ENCODE measurements at places on chromosomes 7 and 10.

DNA sequence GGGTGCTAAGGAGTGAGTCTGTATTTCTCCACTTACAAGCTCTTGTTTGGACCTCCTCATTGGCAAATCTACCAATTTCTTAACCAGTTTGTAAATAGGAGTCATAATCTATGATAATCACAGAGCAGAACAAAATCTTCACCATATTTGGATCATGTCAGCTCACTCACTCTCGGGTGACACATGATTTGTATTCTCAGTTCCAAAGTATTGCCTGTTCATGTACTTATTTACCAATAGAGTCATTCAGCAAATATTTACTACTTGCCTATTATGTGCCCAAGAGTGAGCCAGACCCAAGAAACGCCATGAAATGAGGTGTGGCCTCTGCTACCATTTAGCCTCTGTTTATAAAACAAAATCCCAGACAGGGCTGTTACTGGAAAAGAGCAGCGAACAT, 114.8 kb downstream of the TSPAN12 start:
- no peak for DNase-seq

DNA sequence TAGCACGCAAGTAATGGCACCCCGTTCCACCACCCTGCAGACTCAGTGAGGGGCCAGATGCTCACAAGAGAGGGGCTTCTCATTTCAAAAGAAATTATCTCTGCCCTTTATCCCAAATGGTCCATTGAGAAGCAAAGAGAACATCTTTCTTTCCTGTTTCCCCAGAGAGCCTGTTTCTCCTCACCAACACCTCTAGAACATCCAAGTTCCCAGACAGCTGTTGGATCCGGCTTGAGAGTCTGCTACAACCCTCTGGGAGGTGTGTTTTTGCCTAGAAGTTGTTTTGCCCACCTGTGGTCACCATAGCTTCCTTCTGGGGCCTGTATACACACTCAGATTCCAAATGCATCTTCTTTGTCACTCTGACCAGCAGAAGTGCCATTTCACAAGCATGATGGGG, 637.4 kb downstream of the LRMDA start:
- no peak for DNase-seq

DNA sequence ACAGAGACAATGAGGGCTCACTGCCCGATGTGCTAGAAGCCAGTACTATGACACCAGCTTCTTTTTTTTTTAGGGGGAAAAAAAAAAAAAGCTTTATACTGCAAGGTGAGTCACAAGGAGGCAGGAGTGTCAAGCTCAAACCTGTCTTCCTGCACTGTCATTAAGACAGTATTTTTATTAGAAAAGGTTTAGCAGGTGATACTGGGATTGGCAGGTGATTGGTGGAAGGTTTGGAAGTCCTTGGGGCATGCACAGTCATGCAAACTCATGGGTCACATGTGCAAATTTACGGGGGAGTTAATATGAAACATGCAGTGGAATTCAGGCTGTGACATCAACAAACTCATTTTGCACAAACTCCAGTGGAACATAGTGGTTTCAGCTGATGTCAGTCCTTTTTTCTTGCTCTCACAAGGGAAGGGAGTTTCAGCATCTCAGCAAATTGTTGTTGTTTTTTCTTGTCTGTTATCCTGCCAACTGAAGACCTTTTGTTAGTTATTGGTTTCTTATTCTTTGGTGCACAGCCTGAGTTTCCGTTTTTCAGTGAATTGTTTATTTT, 530.6 kb downstream of the ANKRD7 start:
- no peak for DNase-seq

- DNase-seq = no peak
Measured at GRCh38 chr10:69649786-69650550, 19.9 kb downstream of the FAM241B start.

DNA sequence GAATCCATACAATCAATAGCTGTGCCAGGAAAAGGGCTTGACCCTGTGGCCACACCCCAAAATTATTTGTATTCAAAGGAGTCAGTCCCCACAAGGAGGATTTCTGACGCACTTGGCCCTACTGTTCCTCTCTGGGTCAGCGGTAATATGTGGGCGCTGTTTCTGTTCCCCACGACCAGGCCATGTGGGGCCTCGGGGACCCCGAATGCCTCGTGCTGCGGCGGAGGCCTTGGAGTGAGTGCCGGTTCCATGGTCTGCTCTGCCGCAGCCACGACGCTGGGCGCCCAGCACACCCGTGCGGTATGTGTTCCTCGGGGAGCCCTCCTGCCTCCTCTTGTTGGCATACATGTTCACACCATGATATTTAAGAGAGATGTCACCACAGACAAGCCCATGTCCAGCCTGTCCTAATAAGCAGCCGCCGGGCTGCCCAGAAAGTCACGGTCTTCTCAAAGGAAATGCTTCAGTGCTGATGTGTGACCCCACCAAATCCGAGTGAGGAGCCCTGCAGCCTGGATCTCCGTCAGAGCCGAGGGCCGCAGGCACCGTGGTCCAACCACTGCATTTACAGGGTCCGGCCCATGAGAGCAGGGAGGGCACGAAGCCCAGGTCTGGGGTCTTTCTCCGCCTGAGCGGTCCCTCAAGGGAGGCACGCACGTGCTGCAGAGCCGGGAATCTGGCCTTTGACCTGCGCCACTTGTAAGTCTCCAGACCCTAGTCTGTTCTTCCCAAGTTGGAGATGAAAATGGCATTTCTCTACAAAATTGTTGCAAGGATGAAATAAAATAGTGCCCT, 36.0 kb downstream of the EN2 start:
- no peak for DNase-seq

DNA sequence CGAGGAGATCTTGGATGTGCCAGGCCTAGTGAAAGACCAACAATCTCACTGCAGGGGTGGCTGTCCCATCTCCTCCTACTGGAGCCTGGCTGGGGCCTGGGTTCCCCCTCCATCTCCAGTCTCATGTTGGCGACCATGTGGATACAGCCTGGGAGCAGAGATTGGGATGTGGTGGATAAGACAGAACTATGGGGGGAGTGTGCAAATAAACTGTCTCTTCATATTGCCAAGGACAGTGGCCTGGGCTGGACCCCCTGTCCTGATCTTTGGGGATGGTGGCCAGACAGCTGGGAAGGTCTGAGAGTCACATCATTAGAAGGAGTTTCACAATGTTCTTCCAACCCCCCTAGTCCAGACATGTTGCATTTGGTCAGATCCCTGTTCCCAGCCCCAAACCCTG, 5.8 kb upstream of the MINDY4 start:
- DNase-seq = no peak

GRCh38 chr7:77833136-77833535, 34.6 kb downstream of the PHTF2 start:
- no peak for DNase-seq

DNA sequence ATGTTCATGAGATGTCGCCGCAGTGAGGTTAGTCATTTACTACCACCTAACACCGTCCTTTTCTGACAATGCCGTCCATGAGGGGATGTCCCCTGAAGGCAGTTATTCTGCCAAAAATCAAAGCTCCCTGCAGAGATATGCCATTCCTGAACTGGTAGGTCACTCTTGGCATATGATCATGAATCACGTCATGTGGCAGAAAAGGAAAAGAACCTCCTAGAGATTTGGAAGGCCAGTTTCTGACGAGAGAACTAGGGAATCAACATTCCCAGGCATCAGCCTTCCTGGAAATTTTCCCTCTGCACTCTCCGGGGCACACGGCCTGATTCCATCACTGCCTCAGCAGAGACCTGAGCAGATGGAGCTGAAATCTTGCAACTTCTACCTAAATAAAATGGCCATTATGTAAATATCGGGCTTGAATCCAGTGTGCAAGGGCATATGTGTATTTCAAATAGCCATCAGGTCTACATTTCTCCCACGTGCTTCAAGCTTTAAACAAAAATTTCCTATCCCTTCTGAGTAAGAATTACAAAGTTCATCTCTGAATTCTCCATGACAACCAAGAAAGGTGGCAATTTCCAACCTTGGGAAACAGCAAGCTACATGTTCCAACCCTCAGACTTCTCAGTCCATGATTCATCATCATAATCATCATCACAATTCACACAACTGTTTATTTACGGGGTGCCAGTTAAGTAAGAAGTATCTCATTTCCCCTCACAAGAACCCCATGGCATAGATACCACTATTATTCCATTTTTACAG, 46.5 kb downstream of the AMPH start:
- no peak for DNase-seq

GRCh38 chr10:1515780-1516491, 221.4 kb downstream of the ADARB2 start:
- DNase-seq = no peak

GRCh38 chr10:103751667-103752290, 103.6 kb downstream of the SH3PXD2A start:
- DNase-seq = no peak

DNA sequence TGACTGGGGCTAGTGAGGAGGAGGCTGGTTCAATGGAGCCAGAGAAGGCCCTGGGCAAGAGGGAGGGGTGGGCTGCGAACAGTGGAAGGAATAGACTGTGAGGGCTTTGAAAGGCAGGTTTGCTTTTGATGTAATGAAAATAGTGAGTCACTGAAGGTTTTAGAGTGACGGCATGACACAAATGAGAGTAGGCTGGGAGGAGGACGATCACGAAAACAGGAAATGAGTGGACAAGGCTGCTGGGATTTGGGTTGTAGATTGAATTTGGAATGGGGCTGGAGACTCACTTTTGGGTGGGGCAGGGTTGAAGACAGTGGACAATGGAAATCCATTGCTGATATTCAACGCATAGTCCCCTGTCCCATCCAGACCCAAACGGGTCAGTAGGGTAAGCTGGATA, 139.6 kb downstream of the CDH23 start:
- DNase-seq = no peak

DNA sequence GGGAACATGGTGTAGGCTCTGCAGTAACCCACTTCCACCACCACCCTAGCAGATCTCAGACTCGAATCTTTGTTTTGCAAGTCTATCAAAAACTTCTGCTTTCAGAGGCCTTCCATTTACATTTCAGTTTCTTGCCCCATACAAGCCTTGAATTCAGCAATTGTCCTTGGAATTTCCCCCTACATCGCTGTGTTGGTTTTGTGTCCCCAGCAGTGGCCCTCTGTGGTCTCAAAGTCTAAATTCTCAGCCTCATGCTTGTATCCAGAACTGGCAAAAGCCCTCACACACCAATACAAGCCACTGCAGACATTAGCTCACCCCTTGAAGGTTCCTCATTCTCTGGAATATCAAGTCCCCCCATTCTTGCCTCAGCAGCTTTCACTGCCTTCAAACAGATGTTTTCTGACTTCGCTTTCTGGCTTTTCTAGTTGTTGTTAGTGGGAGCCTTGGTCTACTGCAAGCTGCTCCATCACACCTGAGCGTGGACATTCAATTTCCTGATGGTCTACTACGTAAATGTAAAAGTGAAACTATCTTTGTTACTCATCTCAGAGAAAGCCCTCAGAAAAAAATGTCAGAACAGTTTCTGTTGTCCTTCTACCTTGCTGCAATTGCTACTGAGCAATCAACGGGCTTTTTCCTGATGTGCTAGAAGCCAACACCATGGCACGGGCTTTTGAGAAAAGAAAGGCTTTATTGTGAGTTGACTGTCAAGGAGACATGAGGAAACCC, 1.8 kb upstream of the NUB1 start:
- DNase-seq = no peak

DNA sequence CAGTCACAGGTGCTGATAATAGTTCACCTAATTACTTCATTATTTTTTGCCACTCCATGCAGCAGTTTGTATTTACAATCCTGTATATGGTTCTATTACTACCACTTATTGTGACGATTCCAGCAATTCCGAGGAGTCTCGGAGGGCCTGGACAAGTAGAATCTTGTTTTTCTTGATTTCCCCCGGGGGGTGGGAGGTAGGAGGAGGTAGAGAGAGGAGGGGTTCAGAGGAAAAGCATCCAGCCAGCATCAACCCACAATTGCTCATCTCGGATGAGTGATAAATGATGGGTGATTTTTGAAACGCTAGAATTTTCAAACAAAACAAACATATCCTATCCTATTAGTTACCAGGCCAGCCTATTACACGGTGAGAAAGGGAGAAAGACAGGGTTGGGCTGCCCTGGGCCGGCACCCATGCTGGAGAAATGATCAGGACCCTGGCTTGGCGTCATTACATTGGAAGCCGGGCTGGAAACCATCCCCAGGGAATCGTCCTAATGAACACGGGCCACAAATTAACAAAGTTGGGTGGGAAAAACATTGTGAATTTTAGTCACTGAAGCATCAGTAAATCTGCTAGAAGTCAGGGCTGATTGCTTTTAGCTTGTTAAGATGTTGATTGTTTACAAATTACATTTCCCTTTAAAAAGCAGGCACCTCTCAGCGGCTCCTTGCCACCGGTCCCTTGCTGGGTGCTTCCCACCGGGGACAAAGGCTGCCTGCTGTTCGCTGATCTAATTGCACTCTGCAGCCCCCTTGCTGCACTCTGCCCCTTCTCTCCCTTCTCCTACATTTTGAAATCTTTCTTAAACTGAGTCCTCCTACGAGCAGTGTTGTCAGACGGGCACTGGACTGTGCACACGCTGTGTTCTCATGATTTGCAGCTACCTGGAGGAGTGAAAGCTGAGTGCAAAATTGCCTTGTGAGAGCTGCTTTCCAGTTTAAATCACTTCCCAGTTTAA, 95.5 kb downstream of the FAM204A start:
- DNase-seq = no peak

DNA sequence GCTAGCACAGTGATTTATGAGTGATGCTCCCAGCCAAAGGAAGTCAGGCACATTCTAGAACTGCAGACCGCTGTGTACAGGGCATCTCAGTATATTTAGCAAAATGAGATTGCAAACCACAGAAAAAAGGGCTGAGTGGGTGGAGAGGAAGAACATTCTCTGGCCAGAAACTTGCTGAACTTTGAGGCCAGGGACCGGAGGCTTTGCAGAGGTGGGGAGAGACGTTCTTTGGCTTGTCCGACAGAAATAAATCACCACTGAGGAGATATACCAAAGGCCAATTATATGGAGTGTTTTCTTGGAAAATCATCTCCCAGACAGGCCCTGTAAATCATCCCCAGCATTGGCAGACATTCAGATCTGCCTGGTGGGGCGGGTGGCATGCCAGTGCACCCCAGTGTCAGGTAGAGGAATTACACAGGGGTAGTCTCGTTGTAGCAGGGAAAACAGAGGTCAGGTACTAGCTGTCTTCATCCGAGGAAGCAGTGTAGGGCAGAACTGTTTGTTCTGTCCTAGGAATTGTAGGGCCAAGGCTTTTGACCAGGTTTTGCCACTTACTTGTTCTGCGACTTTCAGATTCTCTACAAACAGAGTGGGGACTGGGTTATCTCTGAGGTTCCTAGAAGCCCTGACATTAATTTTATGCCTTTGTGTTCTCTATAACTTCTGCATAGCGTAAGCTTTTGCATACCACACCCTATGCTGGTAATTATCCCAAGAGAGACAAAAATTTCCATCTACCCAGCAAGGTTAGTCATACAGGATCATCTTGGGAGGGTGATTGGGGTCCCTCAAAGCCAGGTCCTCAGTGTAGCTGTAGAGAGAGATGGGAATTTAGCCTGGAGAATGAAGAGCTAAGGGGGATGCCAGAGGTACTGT, 655.6 kb downstream of the LRMDA start:
- DNase-seq = no peak

DNA sequence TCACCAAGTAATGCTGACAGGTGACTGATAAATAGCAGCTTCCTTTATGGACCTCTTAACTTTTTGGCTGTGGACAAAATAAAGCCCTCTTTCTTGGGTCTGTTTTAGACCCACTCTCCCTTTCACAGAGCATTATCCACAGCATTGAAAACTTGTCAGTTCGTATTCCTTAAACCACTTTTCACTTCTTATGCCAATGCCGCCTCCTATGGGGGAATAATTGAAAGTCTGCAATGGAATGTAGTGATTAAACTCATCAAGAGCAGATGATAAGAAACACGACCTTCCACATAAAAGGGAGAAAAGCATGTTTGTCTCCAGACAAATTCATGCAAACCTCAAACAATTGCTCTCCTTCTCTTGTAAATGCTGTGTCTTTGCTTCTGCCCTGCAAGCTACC, 153.4 kb downstream of the SORCS1 start:
- DNase-seq = no peak

Data from stimulated activated CD4-positive, alpha-beta T cell treated with anti-CD3 and anti-CD28 coated beads, TNF-alpha, amount 100 ng/mL, for 48 hours (primary cell).